ENCODE measurements at places on chromosomes 3 and 15. TPM values are rescaled to one million over a fixed set of nuclear protein-coding genes. Genes with fewer than 3 reads are reported as not detected.

Gene MYZAP
- 0.15 TPM for total RNA-seq

Gene MESP2
- not detected for total RNA-seq

Gene ADIPOQ
- total RNA-seq = not detected

Gene WDR93
- not detected for total RNA-seq

Gene CCNB2
- total RNA-seq = not detected

Gene FGD5
- total RNA-seq = not detected

Gene NPAP1
- not detected for total RNA-seq

Gene LSMEM2
- not detected for total RNA-seq

Gene PPP2R3A
- 0.17 TPM for total RNA-seq

Gene SCAANT1
- 1.7 TPM for total RNA-seq

Gene GABRB3
- total RNA-seq = not detected

Gene PPP1R14D
- total RNA-seq = not detected

Gene MITF
- 3.8 TPM for total RNA-seq

Gene ZNF620
- 2.5 TPM for total RNA-seq

Gene RLBP1
- total RNA-seq = not detected

Gene THRB
- not detected for total RNA-seq

Gene SAMMSON
- total RNA-seq = not detected

Gene CHDH
- total RNA-seq = 0.50 TPM

Gene LRTM1
- total RNA-seq = not detected

Gene SLC35G2
- not detected for total RNA-seq

Gene GHRL
- 0.73 TPM for total RNA-seq

Gene SEMA6D
- total RNA-seq = not detected

Gene SLC22A14
- total RNA-seq = not detected

Gene FOXL2
- total RNA-seq = not detected

Gene ALG1L2
- 1.0 TPM for total RNA-seq

Gene STARD9
- 5.9 TPM for total RNA-seq

Gene CPN2
- total RNA-seq = not detected

Gene ITGA11
- not detected for total RNA-seq

Gene SLC28A2
- not detected for total RNA-seq

Gene FOXB1
- 0.21 TPM for total RNA-seq

Gene SLC24A5
- total RNA-seq = not detected

Gene RCCD1
- total RNA-seq = 5.3 TPM

Gene GOLGA8S
- 0.07 TPM for total RNA-seq

Gene IL5RA
- total RNA-seq = 10.4 TPM

Gene VWA5B2
- total RNA-seq = not detected

Gene NTRK3
- total RNA-seq = not detected

Gene GPR62
- not detected for total RNA-seq

Gene AHSG
- not detected for total RNA-seq

Gene TPRA1
- total RNA-seq = 16.6 TPM

Gene GUCA1C
- not detected for total RNA-seq

Gene CDCP1
- total RNA-seq = 0.32 TPM

Gene ACKR4
- 0.32 TPM for total RNA-seq

Gene CPB1
- not detected for total RNA-seq

Gene TUSC7
- total RNA-seq = not detected

Gene CCR3
- total RNA-seq = 0.23 TPM

Gene CYP11A1
- not detected for total RNA-seq

Gene SHC4
- total RNA-seq = 0.12 TPM

Gene PLCD1
- total RNA-seq = 67.1 TPM

Gene NBEAL2
- 303 TPM for total RNA-seq

Gene PRR20G
- total RNA-seq = not detected

Gene IQCH
- total RNA-seq = 1.2 TPM

Gene GPR15
- total RNA-seq = 181 TPM

Gene NANOGP8
- total RNA-seq = not detected

Gene LYZL4
- not detected for total RNA-seq

Gene MRAS
- total RNA-seq = 0.13 TPM

Gene CDHR4
- not detected for total RNA-seq
